ENCODE measurements at places on chromosomes 16 and 17.

DNA sequence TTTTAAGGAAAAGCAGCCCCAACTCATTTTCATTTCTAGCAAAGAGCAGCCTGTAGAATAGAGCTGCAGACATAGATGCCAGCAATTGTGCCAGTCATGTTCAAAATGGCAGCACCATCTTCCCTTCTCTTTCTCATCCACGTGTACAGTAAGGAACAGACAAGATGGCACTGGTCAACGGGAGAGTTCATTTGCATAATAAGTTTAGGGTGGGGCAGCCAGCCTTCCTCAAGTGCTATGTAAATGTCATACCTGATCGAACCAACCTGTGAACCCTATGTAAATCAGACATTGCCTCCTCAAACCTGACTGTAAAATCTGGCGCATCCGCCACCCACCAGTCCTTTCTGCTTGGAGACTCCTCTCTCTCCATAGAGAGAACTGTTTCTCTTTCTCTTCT, 150.0 kb upstream of the CDH13 start:
- no peak for DNase-seq

GRCh38 chr17:45367216-45367615, 50.4 kb upstream of the MAP3K14 start:
- DNase-seq = no peak

DNA sequence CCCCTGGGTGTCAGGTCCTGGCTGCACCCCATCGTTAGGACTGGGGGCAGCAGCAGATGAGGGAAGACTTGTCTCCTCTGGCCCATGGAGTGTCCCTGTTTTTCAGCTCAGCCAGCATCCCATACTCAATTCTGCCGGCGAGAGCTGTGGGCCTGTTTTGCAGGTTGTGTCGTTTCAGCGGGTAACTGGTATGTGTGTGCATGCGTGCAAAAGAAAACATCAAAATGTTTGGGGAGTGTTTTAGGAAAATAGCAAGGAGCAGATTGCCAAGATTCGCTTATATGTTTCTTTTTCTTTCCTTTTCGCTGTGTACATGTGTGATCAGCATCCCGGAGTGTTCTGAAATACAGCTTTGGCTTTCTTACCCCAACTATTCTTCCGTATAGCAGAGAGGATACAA, 34.7 kb downstream of the MSI2 start:
- DNase-seq = no peak

- no peak for DNase-seq
These were observed 16.7 kb upstream of the TUBG2 start for GRCh38 chr17:42642336-42642735.

DNA sequence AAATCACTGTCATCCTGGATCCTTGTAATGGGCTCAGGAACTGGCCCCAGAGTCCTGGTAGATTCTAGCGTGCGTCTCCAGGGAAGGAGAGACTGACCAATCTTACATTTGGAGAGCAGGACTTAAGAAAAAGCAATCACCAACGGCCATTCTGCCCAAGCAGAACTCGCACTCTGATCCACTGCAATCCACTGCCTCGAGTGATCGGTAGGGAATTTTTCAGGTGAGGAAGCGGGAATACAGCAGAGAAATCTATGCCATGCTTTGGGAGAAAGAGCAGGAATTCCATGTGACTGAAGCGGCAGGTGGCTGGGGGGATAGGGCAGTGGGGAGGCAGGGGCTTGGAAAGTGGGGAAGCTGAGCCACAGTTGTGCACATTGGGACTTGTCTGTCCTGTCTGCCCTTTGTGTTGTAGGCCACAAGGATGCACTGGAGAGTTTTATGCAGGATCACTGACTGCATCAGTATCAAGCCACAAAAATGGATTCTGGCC, 143.9 kb upstream of the HS3ST2 start:
- DNase-seq = no peak

DNA sequence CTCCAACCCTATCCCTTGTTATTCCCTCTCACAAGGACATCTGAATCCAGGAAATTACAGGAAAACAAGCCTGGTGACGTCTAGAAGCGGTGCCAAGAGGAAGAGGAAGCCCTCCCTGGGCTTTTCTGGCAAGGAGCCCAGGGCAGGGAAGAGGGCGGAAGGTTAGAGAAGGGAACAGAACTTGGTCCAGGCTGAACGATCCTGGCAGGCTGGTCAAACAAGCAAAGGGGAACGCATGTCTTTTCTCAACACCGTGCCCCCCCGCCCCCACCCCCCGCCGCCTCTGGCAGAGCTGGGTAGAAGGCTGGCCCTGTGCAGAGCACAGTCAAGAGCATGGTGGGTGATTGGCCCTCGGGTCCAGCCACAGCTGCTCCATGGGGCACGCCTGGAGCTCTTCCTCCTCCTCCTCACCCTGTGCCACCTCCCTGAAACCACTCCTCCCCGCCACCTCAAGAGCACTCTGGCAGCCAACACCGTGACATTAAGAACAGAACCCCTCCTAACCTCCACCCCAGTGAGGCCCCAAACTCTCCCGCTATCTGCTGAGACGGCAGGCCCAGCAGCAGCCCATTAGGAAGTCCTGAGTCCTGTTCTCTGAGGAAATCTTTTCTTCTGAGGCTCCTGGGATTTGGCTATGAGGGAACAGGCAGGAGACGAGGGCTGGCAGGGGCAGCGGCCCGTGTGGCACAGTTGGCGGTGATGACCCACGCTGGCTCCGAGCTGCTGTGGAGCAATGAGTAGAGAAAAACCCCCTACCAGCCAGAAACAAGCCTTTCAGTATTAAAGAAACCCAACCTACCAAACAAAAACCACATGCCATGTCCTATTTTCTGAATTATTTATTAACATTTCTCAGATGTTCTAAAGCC, 7.3 kb downstream of the C16orf86 start:
- DNase-seq = no peak

DNA sequence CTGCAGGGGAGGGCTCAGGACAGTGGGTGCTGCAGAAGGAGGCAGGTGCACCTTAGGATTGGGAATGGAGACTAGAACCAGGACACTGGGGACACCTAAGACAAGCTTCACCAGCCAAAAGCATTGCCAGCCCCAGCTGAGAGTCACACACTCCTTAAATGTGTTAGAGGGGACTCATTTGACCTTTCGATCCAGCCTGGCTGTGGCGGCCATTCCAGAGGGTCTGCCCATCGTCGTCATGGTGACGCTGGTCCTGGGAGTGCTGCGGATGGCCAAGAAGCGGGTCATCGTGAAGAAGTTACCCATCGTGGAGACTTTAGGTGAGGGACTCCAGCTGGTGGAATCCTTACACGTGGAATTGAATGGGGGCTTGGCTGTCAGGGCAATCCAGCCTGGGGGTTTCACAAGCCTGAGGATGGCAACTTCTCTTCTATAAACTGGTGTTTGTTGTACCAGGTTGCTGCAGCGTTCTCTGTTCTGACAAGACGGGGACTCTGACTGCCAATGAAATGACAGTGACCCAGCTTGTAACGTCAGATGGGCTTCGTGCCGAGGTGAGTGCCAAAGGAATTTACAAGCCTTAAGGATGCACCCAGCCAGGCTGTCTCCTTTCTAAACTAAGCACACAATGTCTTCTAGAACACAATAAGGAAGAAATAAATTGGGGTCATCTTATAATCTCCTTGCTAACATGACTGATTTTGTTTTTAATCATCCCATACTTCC, 65.3 kb downstream of the MEAK7 start:
- DNase-seq = peak; percentile 72

- peak; percentile 46 for DNase-seq
These were observed 46.7 kb downstream of the WNT3 start for GRCh38 chr17:46771561-46772474.

DNA sequence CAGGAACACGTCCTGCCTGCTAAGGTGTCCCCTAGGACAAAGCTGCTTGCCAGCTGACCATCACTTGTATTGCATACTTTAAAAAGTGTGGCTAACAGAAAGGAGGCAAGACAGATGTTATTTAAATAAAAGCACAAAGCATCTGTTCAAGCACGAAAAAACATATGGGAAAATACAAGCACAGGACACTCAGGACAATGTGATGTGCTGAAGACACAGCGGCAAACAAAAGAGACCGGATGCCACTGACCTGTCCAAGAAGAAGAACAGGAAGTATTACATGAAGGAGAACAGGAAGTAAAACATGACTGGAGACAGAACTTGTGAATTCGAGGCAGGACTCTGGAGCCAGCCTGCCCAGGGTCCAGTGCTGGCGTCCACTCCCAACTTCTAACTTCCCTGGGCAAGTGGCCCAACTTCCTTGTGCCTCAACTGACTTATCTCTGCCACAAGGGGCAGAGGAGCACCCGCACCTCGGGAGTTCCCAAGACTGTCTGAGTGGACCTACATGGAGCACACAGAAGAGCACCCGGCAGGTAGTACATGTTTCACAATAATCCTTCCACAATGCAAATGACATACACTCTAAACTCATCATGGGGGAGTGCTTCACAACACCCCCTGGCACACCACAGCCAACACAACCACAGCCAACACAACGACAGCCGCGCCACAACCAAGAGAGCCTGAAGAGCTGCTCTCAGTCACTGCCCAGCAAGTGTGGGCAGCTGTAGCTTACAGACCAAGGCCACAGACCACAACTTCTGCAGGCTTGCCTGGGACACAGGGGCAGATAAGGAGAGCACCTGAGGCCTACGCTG, 36.6 kb downstream of the ANKRD11 start:
- DNase-seq = no peak

GRCh38 chr17:76585649-76586593, at the start of gene ST6GALNAC2:
Gene ST6GALNAC2, minus strand, starts transcription at chr17:76585860. Its CDS starts 52 bp downstream, at chr17:76585808.
- DNase-seq = peak; percentile 48

GRCh38 chr17:49046912-49047311, 49.7 kb downstream of the IGF2BP1 start:
- DNase-seq = no peak

DNA sequence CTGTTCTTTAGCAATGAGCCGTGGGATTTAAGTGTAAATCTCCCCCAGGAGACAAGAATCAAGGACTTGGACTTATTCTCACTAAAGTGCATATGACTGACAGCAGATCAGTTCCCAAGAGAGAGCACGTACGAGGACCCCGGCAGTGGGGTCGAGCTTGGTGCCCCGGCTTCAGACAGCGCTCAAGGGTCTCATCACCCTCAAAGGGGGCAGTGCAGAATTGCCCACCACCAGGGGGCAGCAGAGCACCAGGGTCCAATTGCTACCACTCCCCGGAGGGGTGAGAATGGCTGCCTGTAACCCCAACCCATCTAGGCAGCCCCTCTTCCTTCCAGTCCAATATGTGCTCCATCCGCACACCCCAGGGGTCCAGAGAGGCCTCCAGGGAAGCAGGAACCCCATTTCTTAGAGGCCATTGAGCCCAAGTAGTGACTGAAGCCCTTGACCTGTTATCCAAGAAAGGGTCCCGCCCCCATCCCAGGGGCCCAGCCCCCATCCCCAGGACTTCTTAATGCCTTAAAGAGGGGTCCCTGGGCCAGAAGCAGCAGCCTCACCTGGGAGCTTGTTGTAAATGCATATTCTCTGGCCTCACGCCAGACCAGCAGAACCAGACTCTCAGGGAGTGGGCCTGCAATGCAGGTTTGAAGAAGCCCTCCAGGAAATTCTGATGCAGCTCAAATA, 86.1 kb downstream of the ZDHHC7 start:
- DNase-seq = no peak

- no peak for DNase-seq
These were observed 10.1 kb upstream of the TMEM208 start for GRCh38 chr16:67216612-67217490.

DNA sequence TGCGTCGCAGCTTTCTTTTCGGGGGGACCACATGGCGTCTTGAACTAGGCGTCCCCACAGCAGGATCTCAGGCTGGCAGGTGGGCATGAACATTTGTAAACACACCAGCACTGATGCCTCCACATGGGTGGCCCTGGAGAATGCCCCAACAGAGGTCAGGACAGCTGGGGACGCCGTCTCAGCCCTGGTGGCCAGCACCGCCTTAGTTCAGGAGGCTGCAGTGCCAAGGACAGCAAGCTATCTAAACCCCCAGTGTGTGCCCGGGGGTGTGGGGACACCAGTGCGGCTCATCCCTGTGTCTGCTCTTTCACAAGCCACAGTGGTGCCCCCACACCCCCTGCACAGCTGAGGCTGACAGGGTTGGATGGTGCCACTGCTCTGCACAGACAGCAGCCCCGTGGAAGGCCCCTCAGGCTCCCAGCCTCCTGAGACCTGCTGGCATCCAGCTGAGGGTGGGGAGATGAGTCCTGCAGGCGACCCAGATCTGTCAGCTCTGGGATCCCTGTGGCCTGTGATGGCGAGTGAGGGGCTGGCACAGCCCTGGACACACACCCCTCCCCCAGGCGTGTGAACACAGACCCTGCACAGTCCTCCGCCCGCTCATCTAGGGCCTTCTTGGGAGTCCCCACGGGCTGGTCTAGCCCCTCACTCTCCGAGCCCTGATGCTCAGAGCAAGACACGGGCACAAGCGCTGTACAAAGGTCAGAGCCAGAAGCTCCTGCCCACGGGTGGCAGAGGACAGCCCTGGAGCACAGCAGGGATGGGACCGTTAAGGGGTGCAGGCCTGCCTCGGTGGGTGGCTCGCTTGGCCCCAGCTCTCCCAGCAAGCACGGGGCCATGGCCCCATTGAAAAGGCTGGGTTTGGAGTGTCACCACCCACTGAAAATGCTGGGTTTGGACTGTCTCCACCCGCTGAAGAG, 10.7 kb downstream of the FSCN2 start:
- no peak for DNase-seq

- DNase-seq = no peak
These were observed 400.5 kb upstream of the CDH11 start for GRCh38 chr16:65522412-65522811.

- DNase-seq = no peak
These were observed 11.2 kb upstream of the EEF2K start for GRCh38 chr16:22194707-22195444.

- DNase-seq = no peak
These were observed 5.7 kb downstream of the QPRT start for GRCh38 chr16:29684679-29685078.

DNA sequence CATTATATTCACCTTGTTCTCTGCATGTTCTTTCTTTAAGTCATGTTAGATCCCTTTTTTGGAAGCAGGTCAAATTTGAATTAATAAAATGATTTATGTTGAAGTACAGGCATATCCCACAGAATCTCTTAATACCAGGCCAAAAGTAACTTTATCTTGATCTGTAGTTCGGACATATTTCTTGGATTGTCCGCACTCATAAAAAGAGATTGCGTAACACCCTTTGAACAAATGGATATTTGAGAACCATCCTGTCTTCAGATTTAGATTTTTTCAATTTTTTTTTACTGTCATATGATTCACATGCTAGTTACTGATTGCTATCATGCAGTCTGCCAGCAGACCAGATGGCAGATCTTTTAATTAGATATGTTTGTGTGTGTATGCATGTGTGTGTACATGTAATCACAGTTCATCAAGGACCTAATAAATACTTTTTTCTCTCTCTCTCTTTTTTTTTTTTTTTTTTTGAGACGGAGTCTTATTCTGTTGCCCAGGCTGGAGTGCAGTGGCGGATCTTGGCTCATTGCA, 352.6 kb downstream of the WWOX start:
- DNase-seq = peak; percentile 28

All from NCI-H2171 treated with DMSO at 0.1 percent for 48 hours (cell line).